Cardiac fibroblast (primary cell): ENCODE measurements at places on chromosomes 6 and 20.

GRCh38 chr6:17454316-17455005, 61.1 kb downstream of the CAP2 start:
- peak; percentile 44 for DNase-seq

- no peak for DNase-seq
Measured at GRCh38 chr6:74320074-74320473, 624.1 kb downstream of the CD109 start.

DNA sequence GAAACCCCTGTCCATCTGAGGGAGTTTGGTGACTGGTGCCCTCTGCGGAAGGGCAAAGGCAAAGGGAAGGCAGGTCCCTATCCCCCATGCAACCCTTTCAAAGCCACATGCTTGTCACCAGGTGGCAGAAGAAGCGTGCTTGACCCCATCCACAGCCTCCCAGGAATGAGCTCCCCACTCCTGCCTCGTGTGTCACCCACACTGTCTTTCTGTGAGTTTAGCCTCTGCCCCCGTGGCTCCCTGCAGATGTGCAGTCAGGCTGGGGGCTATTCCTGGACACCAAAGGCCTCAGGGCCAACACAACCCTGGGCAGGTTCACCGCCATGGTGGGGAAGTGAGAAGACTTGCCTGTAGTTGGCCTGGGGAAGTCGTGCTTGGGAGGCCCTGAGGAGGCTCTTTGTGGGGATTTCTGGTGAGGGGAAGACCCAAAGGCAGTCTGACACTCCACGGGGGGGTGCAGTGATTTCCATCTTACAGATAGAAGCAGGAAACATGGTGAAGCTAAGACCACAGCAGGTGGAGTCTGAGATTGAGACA, 16.6 kb upstream of the PCMTD2 start:
- DNase-seq, result no peak

DNA sequence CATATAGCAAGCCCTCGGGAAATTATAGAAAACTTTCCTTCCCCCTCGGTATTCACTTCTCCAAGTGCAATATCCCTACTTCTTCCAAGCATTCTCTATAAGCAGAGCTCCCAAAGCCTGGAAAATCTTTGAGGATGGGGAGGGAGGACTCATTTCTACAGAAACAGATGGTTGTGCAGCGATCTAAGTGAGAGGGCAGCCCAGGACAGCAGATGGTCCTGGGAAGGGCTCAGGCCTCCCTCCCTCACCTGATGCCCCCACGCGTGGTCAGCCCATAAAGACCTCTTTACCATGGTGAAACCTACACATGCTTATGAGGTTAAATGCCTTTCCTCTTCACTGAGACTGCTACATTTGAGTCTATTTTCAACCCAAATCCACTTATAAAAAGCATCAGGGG, 319.6 kb upstream of the QKI start:
- no peak for DNase-seq

- DNase-seq, result no peak
Measured at GRCh38 chr20:56395166-56395565, 2.7 kb downstream of the CSTF1 start.

GRCh38 chr20:22862671-22863230, 172.4 kb upstream of the SSTR4 start:
- no peak for DNase-seq

- DNase-seq, result peak; percentile 60
Measured at GRCh38 chr20:54680872-54681619, 205.7 kb downstream of the DOK5 start.

- DNase-seq, result peak; percentile 51
Measured at GRCh38 chr20:44979090-44979621, 12.8 kb downstream of the STK4 start.

DNA sequence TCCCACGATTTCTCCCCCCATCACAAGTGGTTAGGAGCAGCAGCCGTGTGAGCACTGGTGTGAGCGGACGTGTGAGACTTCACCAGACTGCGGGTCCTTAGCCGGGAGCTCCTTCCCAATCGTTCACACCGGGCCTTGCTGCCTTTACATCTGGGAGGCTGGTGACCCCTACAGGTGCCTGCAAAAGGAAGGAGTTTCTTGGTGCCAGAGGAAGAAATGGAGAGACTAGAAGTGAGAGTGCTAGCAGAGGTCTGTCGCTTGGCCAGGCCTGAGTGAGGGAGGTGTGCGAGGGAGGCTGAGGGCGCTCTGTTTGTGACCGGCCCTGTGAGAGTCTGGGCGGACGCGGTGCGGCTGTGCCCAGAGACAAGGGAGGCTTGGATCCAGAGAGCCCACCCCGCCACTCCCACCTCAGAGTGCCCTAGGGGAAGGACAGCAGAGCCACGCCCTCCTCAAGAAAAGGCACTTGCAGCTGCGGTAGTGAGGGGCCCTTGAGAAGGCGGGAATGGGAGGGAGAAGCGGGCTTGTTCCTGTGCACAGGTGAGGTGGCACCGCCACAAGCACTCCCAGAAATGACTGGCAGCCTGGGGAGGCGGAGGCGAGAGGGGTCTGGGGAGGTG, 10.0 kb upstream of the ARMC2 start:
- DNase-seq, result no peak

GRCh38 chr6:106972500-106972899, 2.0 kb downstream of the CD24 start:
- DNase-seq, result no peak

DNA sequence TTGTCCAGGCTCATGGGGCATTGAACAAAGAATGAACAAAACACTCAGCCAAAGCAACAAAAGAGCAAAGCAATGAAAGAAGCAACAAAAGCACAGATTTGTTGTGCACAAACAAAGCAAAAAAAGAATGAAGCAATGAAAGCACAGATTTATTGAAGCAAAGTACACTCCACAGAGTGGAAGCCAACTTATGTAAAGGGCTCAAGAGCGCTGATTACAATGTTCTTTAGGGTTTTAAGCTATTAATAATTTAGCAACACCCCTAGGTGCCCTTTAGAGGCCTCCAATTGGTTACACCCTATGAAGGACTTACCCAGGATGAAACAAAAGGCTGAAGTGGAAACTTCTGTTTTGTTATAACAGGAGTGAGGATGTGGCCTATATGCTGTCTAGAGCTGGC, 179.2 kb upstream of the PROKR2 start:
- DNase-seq, result no peak

GRCh38 chr6:161732594-161732993, 458.7 kb upstream of the AGPAT4 start:
- no peak for DNase-seq
